SJCRH30 (cell line): ENCODE measurements at places on chromosomes 6 and 20. TPM values are rescaled to one million over a fixed set of nuclear protein-coding genes. Genes with fewer than 3 reads are reported as not detected.

- DNase-seq, result no peak
- no peak overlapping the region for H3K27ac ChIP-seq
- H3K4me1 ChIP-seq, result no peaks in the 10 kb centered on the region
- no peak overlapping the region for H3K4me3 ChIP-seq
These were observed 191.6 kb downstream of the DST start for GRCh38 chr6:56450882-56451739.

DNA sequence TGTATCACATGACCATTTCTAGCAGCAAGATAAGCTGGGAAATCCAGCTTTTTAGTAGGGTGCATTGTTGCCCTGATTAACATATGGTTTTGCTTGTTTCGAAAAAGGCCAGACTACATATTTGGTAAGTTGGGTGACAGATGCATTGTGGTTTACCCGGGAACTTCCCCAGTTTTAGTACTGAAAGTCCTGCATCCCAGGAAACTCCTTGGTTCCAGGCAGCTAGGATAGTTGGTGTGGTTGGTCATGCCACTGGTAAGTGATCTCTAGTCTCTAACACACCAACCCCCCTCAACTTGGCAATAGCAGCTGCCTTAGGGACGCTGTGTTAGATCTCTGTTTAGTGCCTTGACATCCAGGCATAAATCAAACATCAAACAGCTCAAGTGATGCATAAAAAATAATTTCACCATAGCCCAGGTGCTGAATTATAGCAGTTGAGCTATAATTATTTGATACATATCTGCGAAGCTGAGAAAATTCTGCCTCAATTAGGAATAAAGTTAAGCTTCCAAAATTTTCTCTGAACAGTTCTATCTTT is 216.5 kb downstream of the TFAP2C start:
- H3K4me3 ChIP-seq, result no peak overlapping the region
- H3K27ac ChIP-seq, result no peak overlapping the region
- no peaks in the 10 kb centered on the region for H3K4me1 ChIP-seq
- no peak for DNase-seq
- no peaks in the 10 kb centered on the region for H3K36me3 ChIP-seq

DNA sequence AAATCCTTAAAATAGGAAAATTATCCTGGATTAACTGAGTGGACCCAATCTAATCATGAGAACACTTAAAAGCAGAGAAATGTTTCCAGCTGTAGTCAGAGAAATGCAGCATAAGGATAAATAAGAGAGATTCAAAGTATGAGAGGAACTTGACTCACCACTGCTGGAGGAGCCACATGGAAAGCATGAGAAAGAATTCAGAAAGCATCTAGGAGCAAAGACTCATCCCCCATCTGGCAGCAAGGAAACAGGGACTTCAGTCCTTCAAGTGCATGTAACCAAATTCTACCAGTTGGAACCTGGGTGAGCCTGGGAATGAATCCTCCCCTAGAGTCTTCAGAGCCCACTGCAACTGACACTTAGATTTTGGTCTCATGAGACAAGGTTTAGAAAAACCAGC is 33.7 kb downstream of the RNF146 start:
- peaks cover 28% of the 10 kb centered on the region for H3K36me3 ChIP-seq
- no peak overlapping the region for H3K27ac ChIP-seq
- DNase-seq, result no peak
- H3K27me3 ChIP-seq, result no peaks in the 10 kb centered on the region
- peaks cover 2% of the 10 kb centered on the region; the same call in 1 of the 2 replicates for H3K4me1 ChIP-seq
- H3K4me3 ChIP-seq, result no peak overlapping the region

DNA sequence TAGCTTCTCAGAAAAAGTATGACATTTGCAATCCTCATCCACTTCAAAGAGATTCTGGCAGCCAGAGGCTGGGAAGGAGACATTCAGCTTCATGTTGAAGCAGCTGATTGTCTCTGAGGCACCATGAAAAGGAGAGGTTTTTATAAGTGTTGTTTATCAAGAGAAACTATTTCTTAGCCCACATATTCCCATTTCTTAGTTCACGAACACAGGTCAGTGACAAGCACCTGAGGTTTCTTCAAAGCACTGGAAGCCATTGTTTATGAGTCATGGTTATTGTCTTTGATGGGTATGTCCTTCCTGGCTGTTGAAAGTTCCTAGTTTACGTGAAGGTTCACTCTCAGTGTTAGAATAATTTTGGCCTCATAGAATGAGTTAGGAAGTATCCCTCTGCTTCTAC is 3.0 kb upstream of the DDX43 start:
- DNase-seq, result no peak
- no peak overlapping the region for H3K27ac ChIP-seq
- no peak overlapping the region for H3K4me3 ChIP-seq

DNA sequence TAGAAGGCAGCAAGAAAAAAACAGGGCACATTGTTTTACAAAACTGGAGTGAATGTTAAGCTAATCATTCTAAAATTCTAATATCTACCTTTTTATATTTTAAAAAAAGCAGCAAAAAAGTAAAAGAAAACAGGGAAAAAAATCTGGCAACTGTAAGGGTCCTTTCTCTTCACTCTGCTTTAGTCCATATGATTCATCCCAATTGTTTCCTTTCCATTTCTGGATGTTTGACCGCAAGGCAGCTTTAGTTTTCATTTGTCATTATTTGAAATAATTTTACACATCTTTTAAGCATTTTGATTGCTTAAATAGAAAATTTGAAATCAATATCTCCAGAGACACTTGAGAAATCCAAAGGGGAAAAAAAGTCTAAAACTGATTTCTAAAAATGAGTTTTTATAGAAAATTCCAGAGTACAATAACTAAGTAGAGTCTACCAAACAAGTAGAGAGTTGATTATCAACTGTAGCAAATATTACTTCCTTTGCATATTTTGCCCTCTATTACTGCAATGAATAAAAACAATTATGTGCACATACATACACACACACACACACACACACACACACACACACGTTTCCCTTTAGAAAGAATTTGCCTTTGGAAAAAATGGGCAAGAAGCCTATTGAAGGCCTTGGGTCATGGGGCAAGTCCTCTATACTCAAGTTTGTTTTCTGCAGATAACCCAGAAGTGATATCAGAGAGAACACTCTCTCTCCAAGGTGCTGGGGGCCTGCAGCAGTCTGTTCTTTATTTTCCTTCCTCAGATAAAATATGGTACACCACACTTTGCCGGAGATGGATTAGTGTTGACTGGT is 259.7 kb downstream of the HACE1 start:
- H3K4me1 ChIP-seq, result no peaks in the 10 kb centered on the region
- no peaks in the 10 kb centered on the region for H3K27me3 ChIP-seq
- no peaks in the 10 kb centered on the region for H3K36me3 ChIP-seq
- no peak overlapping the region for H3K27ac ChIP-seq
- DNase-seq, result no peak

GRCh38 chr20:22805219-22805618 is 220.8 kb upstream of the FOXA2 start:
- DNase-seq, result peak; percentile 94
- no peaks in the 10 kb centered on the region for H3K36me3 ChIP-seq
- peaks cover 55% of the 10 kb centered on the region for H3K4me1 ChIP-seq
- no peak overlapping the region for H3K27ac ChIP-seq

GRCh38 chr6:143959927-143960326 is 48.1 kb downstream of the PLAGL1 start:
- H3K27me3 ChIP-seq, result no peaks in the 10 kb centered on the region
- peak; percentile 51 for DNase-seq
- H3K27ac ChIP-seq, result peak overlapping the region; percentile 53
- no peak overlapping the region for H3K4me3 ChIP-seq

The JAG1 gene
- total RNA-seq, result 8.8 TPM in 2 replicates
